NCI-H1930 (cell line): ENCODE measurements at places on chromosomes 1 and 21.

- DNase-seq: no peak
Measured at GRCh38 chr1:103561643-103562395, 9.6 kb upstream of the AMY2B start.

DNA sequence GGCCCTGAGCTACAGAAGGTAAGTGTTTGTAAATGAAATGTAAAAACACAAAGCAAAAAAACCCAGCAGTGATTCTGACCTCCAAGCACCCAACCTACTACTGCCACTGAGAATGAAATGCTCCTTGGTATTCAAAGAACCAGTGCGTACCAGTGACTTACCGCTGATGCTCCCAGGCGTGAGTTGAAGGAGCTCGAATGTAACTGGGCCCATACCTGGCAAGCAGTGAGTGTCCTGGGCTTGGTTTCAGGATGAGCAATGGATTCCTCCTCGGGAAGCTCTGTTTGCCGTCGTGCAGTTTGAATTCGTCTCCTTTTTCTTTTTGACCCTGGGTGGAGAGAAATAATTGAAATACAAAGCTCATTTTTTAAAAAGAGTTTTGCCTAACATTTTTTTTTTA lies 121.9 kb downstream of the ATG4C start:
- no peak for DNase-seq

GRCh38 chr1:199054694-199055093 lies 415.9 kb downstream of the PTPRC start:
- DNase-seq: peak; percentile 19

GRCh38 chr1:161342177-161342576 lies 25.5 kb downstream of the CFAP126 start:
- DNase-seq: no peak

DNA sequence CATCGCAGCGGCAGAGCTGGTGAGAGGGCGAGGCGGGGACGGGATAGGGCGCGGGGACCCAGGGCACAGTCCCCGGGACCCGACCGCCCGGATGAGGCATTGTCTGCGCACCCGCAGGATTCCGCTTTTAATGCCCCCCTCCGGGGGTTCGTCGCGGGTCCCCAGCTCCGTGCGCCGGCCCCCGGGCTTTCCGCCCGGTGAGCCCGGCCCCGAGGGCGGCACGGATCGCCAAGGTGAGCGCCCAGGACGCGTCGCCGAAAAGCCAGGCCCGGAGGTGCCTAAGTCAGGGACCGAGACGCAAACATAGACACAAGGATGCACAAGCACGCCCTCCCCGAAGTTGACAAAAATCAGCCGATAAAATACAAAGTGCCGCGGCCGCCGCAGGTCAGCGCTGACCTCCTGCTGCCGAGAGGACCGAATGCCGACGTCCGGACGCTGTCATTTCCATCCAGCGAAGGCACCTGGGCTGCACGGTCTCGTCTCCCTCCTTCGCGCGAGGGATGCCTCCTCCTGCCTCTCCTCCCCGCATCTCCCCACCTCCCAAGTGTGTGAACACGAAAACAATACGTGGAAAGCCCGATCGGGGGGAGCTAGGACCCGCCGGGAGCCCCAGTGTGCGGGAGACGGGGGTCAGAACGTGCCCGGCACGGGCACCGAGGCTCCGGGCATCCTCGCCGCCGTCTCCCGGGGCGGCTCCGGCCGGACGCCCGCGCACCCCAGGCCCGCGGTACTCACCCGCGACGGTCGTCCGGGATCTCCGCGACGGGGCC lies 101.1 kb upstream of the SOD1 start:
- peak; percentile 58 for DNase-seq

GRCh38 chr1:21672478-21673276 lies 3.5 kb upstream of the RAP1GAP start:
- DNase-seq: no peak

GRCh38 chr1:167797015-167797414 lies 75.2 kb downstream of the MPZL1 start:
- no peak for DNase-seq

GRCh38 chr1:172006660-172007059 lies 165.4 kb downstream of the DNM3 start:
- no peak for DNase-seq

DNA sequence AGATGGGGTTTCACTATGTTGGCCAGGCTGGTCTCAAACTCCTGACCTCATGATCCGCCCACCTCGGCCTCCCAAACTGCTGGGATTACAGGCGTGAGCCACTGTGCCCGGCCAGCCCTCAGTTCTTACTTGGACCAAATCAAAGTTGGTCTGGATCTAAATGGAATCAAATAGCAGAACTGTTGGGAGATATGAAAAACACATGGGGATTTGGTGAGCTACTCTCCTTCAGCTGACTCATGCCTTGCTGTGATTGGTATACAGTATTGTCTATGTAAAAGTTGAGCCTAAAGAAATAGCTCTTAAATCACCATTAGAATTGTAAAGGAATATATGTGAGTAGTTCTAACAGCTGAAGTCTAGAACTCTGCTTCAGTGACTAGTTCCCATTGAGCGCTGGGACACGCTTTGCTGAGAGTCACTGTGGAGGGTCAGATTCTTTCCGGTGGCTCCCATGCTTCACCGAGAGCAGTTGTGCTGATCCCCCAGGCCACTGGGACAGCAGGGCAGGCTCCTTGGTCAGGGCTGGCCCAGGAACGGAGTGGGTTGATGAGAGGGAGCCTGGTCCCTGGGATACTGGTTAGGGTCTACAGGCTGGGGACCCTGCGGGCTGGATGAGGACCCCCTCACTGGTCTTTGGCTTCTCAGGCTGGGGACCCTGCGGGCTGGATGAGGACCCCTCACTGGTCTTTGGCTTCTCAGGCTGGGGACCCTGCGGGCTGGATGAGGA lies 14.0 kb downstream of the PKNOX1 start:
- DNase-seq: no peak

DNA sequence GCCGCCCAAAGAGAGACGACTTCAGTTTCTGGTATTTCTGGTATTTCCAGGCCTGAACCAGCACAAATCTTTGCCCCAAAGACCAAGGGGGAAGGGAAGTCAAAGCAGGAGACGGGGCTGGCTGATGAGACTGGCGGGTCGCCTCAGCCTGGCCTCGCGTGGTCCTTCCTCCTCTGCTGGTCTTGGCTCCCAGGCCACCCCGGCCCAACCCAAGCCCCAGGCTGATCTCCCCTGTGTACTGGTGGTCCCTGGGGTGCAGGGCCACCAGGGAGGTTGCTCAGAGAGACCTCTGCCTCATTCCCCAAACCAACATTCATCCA lies 19.9 kb downstream of the WNT4 start:
- no peak for DNase-seq

- DNase-seq: no peak
Measured at GRCh38 chr1:97608272-97608671, 312.6 kb downstream of the DPYD start.

DNA sequence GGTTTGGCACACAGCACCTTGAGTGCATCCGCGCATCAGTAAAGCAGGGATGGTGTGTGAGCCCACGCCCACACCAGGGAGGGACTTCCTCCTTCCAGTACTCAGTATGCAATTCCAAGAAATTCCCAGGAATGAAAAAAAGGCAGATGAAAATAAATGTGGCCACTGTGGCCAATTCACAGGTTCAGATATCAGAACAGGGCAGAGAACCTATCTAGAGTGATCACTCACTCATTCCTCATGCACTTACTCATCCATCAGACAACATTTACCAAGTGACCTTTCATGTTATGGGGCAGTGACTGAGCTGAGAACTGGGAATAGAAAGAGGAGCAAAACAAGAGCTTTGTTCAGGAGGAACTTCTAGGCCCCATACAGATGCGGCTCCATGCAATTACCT lies 113.7 kb downstream of the ZSCAN20 start:
- no peak for DNase-seq

- DNase-seq: no peak
Measured at GRCh38 chr1:228814176-228814575, 78.9 kb downstream of the RHOU start.

DNA sequence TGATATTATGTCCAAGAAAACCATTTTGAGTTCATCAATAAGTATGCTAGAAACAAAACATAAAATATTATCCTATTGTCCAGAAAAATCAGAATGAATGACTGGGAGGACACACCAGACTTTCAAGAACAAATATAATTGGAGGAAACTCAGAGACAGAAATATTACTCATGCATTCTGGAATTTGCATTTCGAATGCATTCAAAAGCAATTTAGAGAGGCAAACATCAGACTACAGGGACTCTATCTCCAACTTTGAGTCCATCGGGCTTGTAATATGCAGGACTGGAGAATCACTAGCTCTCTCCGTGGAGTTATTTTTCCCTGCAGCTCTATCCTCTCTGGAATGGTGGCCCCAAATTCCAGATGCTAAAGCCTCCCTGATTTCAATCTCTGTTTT lies 161.8 kb downstream of the CDC42BPA start:
- no peak for DNase-seq

GRCh38 chr21:24890021-24890420 lies 717.3 kb downstream of the MRPL39 start:
- DNase-seq: no peak

- DNase-seq: no peak
Measured at GRCh38 chr1:94215955-94216354, 21.4 kb downstream of the ARHGAP29 start.

GRCh38 chr1:8318436-8318835 lies 522 bp downstream of the SLC45A1 start:
- DNase-seq: no peak

- no peak for DNase-seq
Measured at GRCh38 chr1:24468685-24469316, 33.8 kb upstream of the RCAN3 start.

DNA sequence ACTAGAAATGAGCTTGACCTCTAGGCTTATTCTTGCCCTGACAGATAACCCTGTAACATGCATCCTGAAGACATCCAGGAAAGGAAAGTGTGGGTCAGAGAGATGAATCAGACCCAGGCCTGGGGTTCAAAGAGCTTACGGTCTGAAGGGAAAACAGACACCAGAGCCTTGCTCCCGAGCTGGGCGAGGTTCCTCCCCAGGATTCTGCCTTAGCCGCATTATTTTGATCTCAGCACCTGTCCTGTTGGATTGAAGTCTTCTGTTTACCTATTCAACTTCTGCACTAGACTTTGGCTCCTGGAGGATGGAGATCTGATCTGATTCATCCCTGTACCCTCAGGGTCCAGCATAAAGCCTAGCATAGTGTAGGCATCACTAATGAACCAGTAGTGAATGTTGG lies 1.9 kb downstream of the CYP4B1 start:
- no peak for DNase-seq

DNA sequence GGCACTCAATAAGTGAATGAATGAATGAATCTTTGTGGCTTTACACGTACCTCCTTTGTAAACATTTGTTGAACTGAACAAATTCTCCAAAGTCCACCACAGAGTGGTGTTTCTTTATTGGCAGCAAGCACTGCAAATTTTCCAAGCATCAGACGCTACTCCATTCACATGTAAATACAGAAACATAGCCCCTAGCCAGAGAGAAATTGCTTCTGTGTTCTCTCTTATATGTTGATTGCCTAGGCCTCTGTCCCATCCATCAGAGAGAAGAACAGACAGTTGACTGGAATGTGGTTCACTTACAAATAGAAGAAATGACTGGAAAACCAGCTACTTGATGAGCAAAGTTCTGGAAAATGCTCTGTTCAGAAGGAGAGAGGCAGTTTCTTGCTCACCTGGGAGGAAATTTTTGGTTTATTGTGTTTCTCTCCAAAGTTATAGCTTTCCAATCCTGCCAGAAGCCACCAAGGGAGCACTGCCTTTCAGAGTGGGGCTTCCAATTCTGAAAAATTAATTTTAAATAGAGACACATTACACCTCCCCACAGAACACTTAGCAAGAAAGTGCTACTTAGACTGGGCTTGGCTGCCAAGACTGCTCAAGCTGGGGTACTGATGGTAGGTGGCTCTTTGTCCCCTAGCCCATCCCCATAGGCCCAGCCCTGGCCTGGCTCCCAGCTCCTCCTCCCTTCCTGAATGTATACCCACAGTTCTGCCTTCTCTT lies 18.1 kb upstream of the KIRREL1 start:
- no peak for DNase-seq

GRCh38 chr1:143735764-143736461 lies 235.9 kb downstream of the FAM72C start:
- no peak for DNase-seq

GRCh38 chr1:98072047-98072446 lies 151.2 kb upstream of the DPYD start:
- no peak for DNase-seq

DNA sequence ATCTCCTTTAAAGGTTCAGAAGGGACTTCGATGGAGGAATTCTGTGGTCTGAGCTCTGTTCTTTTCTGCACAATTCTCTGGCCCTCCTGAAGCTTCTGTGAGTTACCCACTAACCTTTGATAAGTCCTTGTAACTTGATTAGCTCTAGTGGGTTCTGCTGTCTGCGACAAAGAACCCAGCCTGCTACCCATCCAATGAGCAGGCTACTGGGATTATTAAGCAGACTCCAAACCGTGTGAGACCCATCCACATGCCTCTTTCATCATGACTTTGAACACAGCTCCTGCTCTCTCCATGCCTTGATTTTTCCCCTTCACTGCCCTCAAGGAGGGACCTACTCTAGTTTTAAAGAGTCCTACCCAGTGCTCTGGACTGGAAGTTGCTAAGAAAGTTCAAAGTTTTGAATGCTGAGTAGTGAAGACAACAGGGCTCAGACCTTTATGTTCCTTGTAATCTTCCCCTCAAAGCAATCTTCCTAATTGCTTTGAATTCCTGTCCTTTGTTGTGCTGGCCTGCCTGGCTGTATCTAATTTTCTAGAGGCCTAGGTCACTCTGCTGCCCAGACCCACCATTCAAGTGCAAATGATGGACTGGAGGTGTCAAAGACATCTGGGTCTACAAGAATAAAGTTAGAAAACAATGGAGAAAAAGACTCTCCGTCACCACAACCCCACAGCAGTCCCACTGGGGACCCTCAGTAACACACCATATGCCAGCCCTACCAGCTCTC lies 146.9 kb downstream of the RHOU start:
- no peak for DNase-seq

- DNase-seq: no peak
Measured at GRCh38 chr1:51584021-51584420, 32.9 kb upstream of the OSBPL9 start.

GRCh38 chr21:41825881-41826280 lies 53.3 kb downstream of the PRDM15 start:
- DNase-seq: no peak

- no peak for DNase-seq
Measured at GRCh38 chr1:80657044-80657643, 1143.6 kb upstream of the ADGRL2 start.

- no peak for DNase-seq
Measured at GRCh38 chr1:17790383-17791054, 35.4 kb downstream of the ACTL8 start.

- no peak for DNase-seq
Measured at GRCh38 chr1:214281720-214282629, 1.0 kb downstream of the SMYD2 start.
